ENCODE measurements at places on chromosomes 11 and 22.

DNA sequence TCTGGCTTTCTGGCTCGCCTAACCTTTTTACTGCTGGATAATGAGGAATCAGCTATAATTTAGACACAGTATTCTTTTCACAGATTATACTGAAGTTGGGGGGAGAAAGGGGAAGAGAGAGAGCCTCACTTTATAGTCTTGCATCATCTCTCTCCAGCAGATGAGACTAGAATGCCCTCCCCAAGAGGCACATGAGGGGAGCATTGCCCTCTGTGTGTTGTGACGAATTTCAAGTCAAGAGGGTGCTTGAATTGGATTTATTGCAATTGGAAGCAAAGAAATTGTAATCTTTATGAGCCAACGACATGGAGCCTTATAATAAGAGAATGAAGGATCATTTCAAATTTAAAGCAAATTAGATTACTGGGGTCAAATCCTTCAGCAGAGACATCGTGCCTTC is 17.6 kb upstream of the CADM1 start:
- DNase-seq = no peak

GRCh38 chr22:46688949-46689348 is 49.1 kb downstream of the CERK start:
- no peak for DNase-seq

DNA sequence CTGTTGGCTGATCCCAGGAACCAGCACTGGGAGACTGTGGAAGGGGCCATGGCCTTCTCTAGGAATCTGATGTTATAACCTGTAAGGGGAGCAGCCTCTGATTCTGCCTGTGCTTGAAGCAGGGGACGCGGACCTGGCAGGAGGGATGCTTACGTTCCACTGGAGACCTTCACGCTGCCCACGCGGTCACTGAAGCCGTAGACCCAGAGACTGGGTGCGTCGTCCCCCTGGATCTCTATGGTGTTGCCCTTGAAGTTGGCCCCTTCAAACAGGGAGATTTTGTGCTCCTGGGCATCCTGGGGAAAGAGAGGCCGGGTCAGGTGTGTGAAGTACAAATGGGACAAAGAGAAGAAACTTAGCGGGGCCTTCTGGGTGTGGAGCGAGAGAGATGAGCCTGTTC is 11.8 kb upstream of the TPST2 start:
- no peak for DNase-seq

DNA sequence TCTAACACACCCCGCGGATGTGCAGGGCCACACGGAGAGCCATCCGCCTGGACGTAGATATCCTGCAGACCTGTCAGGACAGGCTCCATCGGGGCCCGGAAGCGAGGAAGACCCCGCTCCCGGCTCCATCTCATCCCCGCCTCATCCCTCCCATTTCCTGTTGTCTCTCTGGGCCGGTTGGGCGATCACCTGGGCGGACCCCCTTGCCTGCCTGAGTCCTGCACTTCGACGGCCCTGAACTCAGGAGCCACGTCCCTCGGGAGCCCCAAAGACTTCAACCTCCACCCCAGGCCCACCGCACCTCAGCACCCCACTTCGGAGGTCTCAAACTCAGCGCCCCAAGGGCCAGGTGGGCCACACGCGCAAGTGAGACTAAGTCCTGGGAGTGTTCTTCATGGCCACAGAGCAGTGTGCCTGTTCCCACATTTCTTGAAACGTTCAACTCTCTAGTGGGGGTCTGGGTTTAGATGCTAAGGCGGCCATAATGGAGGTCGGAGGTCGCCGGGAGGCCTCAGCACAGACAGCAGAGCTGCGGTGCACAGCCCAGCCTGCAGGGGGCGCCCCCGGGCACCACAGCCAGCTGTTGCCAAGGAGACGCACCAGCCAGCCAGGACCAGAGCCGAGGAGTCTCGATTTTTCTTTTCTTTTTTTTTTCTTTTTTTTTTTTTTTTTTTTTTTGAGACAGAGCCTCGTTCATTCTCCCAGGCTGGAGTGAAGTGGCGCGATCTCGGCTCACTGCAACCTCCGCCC is 26.0 kb upstream of the FADD start:
- DNase-seq = peak; percentile 72

DNA sequence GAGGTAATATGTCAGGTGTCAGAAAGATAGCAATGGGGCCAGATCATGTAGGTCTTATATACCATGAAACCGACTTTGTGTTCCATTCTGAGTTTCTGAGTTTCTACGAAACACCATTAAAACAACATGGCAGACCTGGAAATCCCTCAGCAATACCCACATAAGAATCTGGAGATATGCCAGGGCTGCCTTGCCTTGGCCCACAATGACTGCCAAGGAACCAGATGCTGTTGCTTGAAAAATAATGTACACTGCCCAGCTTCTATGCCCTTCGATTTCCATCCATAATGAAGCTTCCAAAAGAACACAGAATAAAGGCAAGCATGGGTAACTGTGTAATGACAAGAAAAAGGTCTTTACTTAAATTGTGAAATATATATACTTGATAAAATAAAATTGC is 277.4 kb downstream of the SOX6 start:
- DNase-seq = no peak

GRCh38 chr11:83793310-83793709 is 507.1 kb upstream of the CCDC90B start:
- DNase-seq = no peak

- DNase-seq = no peak
Observed at GRCh38 chr11:117652521-117652920, 144.5 kb downstream of the DSCAML1 start.

- DNase-seq = no peak
Observed at GRCh38 chr11:61168800-61169199, 7.6 kb upstream of the VPS37C start.

- DNase-seq = no peak
Observed at GRCh38 chr22:30290342-30291057, 1.2 kb upstream of the CASTOR1 start.
